ENCODE measurements at places on chromosomes 3 and 15.

DNA sequence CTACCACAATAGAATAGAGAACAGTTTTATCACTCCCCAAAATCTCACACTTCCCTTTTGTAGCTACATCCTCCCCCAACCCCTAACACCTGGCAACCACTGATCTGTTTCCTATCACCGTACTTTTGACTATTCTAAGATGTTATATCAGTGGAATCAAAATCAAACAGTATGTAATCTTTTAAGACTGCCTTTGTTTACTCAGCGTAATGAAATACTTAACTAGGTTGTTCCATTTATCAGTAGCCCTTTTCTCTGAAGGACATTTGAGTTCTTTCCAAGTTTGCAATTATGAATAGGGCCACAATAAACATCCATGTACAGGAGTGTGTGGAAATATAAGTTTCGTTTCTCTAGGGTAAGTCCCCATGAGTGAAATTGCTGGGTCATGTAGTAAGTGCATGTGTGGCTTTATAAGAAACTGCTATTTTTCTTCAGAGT is 372.3 kb downstream of the SV2B start:
- no peak for ATAC-seq

GRCh38 chr15:95371664-95372063 is 958.8 kb upstream of the NR2F2 start:
- no peak for ATAC-seq

DNA sequence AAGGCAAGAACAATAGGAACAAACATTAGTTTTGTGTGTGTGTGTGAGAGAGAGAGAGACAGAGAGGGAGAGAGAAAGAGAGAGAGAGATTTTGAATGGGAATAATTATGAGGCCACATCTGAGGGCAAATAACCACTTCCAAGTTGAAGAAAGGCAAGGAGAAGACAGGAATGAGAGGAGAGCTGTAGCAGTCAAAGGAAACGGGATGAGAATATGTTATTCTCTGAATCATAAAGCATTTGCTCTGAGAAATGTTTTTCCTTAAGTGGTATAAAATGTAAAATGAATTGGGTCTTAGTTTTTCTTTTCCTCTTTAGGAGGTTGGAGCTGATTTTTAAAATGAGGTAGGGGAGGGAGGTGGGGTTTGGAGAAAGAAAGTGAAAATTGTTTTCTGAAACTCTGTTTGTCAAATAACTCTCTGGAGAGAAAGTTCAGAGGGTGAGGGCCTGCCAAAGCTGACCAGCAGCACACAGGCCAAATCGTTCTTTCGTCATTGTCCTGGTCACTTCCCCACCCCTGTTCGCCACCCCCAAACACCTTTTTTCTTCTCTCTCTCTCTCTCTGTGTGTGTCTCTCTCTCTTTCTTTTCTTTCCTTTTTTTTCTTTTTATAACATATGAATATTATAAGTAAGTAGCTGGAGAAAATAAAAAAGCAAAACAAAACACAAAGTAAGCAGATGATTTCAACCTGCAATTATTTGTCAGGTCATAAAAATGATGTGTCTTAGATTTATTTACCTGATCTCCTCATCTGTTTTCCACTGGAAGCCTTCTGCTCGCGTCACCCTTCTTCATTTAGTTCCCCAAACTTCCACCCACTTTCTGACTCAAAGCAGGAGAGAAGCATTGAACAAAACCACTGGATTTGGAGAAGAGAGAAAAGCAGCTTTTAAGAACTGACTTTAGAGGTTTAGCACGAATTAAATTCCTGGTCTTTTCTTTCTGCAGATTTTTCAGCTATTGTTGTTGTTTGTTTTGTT is 110.6 kb downstream of the LPP start:
- no peak for ATAC-seq

GRCh38 chr3:136584728-136585127 is 167.4 kb downstream of the STAG1 start:
- ATAC-seq = peak; percentile 34

DNA sequence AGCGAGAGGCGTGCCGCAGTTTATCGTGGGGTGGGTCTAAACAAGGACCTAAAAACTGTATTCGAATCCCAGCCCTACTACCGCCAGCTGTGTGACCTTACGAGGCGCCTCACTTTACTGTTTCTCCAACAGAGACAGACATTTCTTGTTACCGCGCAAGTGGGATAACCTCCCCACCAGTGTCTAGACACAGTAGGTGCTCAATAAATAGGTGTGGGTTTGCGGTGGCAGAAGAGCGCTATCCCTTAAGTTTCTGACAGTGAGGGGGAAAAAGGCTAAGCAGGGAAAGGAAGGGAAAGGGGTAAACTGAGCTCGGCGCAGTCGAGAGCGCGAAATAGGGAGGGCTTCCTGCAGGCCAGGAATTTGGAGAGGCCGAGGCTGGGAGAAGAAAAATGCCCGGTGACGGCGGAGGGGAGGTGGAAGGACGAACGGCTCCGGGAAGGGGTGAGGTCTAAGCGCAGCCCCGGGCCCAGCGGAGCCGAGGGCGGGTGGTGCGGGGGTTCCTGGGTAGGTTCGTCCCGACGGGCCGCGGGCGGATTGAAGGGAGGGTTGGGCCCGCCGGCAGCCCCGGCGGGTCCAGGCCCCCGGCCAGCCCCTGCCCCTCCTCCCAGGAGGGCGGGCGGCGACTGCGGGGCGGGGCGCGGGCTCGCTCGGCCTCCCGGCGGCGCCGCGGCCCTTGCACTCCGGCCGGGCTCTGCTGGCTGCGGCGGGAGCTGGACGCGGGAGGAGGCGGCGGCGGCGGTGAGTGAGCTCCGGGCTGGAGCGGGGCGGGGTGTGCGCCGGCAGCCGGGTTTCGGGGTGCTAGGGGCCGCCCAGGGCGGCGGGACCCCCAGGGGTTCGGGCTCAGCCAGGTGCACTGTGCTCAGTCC is at the start of gene CGNL1:
Gene CGNL1, plus strand, starts transcription at position 679 of the 869 bp plus-strand sequence. CDS start 61,495 bp downstream, outside the sequence.
- ATAC-seq = peak; percentile 90

GRCh38 chr15:72833561-72833960 is 50.0 kb upstream of the ADPGK start:
- no peak for ATAC-seq

DNA sequence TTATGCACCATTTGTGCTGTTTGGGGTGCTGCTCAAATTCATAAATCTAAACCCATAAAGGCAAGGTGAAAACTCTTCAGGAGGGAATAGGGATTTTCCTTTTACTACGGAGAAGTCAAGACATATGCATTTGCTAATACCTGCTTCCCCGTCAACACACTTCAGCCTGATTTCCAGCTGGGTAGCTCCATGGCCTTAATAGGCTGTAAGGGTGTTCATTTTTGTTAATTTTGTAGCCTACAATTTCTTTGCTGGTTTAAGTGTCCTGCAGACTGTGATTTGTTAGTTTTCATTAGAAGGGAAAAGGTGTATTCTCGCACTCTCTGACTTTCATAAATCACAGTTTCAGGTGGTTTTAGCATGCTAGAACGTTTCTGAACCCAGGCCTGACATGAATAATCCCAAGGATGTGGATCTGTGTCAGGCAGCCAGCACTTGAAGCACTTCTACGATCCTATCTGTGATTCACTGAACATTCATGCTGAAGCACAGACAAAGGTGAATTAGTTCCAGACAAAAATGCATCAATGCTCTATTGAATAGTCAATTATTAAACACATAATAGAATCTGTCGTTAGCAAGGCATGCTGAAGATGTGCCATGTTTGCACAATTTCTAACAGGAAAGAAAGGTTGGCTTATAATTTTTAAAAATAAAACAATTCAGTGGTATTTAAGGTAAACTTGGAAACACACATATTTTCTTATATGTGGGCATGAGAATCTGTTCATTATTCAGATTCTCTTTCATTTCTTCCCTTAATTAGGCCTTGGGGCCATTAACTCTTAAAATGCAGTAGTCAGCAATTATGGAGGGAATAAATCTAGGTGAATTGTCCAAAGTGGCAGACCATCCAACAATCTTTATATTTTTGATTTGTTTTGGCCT is 17.9 kb upstream of the NMNAT3 start:
- ATAC-seq = no peak

DNA sequence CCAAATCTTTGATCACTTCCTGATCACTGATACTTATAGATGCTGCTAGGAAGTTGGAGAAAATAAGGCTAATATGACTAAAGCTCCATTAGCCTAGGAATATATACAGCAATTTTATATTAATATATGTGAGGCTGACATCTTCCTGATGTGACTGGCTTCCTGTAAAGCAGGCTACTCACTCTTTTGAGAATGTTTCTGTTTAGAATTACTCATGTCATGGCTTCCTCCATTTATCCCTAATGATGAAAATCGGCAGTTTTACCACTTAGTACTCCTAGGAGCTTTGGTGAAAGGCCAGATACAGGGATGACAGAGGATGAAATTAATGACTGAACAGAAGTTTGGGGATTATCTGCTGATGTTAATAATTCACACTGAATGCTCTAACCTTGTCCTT is 3.9 kb upstream of the MAP1A start:
- ATAC-seq = no peak

DNA sequence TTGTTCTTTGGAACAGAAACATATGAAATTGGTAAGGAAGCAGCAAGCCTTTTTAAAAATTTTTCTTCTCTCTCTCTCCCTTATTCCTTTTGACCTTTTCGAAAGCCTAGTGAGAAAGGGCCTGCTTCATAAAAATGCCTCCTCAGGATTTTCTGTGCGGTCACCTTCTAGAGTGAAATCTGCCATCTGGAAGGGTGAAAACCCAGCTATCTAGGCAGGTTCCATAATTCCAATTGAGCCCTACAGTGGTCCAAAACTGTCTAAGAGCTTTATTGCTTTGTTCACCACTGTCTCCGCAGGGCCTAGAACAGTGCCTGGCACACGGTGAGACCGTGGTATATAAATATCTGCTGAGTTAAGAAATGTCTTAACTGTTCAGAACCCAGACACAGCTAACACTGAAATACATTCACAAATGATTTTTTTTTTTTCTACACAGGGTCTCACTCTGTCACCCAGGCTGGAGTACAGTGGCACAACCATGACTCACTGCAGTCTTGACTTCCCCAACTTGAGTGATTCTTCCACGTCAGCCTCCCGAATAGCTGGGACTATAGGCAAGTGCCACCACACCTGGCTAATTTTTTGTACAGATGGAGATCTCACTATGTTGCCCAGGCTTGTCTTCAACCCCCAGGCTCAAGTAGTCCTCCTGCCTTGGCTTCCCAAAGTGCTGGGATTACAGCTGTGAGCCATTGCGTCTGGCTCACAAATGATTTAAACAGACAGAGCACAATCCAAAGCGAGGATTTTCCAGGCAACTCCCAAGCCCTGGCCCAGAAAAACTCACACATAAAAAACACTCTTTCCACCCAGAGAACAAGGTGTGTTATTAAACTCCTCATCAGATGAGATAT is 64.4 kb downstream of the FRMD4B start:
- ATAC-seq = no peak

- no peak for ATAC-seq
Observed at GRCh38 chr3:110767156-110767555, 304.5 kb upstream of the NECTIN3 start.

DNA sequence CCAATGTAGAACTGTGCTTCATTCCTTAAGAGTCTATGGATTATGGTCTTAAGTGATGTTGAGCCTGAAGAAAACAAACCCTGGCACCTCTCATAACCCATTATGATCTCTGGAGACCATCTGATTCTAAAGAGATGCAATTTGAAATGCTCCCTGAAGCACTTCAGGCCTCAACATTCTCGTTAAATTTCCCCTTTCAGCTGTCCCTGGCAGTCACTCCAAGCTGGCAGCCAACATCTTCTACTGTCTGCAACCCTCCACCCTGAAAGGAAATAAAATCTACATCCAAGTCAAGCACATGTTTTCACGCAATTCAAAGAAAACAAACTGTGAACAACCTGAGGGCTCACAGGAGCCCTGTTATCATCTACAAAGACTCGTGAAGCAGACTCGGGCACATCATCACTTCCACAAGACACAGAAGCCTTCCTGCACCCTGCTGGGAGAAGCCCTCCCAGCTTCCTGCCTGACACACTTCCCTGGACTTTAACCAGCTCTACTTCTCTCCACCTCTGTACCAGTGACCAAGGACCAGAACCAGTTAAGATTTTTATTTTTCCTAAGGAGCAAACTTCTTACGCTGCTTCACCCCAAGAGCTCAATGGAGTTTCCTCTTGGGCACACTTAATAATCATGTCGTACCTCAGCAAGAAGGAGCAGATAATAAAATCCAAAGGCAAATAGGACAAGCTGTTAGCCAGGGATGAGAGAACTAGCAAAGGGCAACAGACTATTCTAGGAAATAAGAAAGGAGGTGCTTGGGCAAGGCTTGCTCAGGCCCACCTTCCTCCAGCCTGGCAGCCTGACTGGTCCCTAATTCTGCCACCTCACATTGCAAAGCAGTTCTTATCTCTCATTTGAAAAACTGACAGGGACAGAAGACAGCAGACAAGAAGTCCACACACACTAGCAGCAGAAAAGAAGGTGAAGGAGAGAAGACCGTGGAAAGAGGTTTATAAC is 67.1 kb downstream of the MAGI1 start:
- ATAC-seq = no peak

GRCh38 chr3:152266221-152266995 is 2.3 kb upstream of the MBNL1 start:
- peak; percentile 63 for ATAC-seq

DNA sequence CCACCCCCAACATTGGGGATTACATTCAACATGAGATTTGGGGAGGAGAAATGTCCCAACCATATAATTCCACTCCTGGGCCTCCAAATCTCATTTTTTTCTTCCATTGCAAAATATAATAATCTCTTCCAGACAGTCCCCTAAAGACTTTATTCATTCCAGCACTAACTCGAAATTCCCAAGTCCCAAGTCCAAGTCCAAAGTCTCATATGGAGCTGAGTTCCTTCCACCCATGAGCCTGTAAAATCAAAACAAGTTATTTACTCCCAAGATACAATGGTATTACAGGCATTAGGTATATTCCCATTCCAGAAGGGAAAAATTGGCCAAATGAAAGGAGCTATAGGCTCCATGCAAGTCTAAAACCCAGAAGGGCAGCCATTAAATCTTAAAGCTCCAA is 56.7 kb downstream of the P2RY1 start:
- ATAC-seq = no peak

DNA sequence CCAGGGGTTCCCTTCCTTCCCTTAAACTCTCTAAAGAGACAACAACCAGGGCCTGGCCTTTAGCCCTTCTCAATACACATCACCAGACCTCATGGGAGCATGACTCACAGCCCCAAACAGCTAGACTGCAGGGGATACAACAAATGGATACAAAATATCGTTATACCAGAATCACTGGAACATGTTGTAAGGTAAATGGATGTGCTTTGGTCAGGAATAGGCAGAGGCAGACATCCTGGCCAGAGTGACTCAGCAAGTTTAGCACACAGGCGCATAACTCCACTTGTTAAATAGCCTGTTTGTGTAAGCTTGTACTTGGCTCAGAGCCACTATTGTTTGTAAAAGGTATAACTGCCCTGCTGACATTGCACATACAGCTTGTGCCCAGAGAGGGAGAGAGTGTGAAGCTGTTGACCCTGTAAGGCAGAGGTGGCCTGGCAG is 18.3 kb downstream of the TMED3 start:
- peak; percentile 47 for ATAC-seq

- no peak for ATAC-seq
Observed at GRCh38 chr15:42800731-42801474, 64.0 kb upstream of the CDAN1 start.

DNA sequence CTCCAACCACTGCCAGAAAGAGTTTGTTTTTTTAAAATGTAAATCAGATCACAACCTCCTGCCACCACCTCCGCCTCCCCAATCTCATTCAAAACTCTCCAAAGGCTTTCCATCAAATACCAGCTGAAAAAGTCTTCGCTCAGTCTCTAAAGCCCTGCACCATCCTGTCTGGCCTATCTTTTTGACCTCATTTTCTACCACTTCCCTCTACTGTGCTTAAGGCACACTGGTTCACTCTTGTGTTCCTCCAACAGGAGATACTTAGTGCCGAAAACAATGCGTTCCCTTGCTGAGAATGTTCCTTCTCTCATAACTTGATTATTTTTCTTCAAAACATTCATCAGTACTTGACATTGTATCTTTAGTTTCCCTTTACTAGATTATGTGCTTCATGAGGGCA is 3.5 kb downstream of the BTBD1 start:
- ATAC-seq = no peak

- ATAC-seq = no peak
Observed at GRCh38 chr15:36905908-36906307, 194.4 kb downstream of the MEIS2 start.

Data from SK-N-SH treated with all-trans-retinoic acid at 6 μM for 48 hours (cell line).